Brain (organoid and tissue), 16 donors: ENCODE measurements at places on chromosomes 6 and 20.
A peak's percentile ranks its signal among the peaks of the same experiment; 100 is the strongest.

GRCh38 chr6:155380666-155381332 is 66.5 kb upstream of the TFB1M start:
- DNase-seq, result peak; percentile 33

DNA sequence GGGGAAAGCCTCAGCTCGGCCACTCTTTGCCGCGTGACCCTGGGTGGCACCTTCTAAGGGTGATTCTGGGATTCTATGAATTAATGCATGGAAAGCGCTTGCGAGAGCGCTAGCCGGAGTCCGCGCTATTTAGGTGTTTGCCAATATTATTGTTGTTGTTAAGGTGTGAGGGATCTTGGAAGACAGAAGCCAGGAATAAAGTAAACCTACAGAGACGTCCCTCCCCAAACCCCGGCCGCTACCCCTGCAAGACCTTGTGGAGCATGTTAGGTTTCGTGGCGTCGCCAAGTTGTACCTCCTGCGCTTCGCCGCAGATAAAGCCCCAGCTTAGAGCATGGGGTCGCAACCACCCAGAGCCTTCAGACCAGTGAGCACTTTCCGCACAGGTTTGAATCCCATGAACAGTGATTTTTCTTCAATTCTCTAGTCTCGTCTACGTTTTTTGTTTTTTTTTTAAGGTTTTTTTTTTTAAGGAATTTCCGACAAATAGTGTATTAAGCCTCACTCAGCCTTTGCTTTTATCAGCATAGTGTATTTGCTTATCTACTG is 16.9 kb upstream of the ZSCAN9 start:
- peak; percentile 47 for DNase-seq

DNA sequence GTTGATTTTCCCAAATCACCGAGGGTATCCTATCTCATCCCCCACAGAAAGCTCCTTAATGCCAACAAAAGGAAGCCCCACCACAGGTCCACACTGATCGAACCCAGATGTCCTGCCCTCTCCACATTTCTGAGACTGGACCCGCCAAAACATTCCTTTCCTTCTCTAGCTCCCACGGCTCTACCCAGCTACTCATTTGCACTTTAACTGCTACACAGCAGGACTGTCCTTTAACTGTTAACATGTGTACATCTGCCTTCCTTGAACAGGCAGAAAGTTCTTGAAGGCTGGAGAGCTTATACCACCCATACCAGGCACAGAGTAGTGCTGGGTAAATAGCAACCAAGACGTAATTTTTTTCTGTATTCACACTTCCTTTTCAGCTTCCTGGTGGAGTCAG is 68.6 kb downstream of the TRMT6 start:
- DNase-seq, result no peak

- DNase-seq, result no peak
Measured at GRCh38 chr6:53042112-53042511, 23.1 kb upstream of the FBXO9 start.

DNA sequence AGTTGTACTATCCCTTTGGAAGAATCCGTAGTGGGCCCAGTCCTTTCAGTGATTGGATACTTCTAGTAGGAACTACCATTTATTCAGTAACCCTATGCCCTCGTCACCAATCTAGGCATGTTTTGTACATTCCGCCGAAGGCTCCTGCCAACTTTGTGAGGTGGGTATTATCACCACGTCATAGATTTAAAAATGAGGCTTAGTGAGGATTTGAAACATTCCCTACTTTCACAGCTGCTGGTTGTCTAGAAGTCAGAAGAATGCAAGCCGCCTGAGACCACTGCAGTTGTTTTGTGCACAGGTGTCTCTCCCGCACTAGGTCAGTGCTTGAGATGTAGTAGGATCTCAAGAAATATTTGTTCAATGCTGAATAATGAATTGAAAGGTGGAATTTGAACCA is 32.6 kb downstream of the ENPP1 start:
- no peak for DNase-seq

DNA sequence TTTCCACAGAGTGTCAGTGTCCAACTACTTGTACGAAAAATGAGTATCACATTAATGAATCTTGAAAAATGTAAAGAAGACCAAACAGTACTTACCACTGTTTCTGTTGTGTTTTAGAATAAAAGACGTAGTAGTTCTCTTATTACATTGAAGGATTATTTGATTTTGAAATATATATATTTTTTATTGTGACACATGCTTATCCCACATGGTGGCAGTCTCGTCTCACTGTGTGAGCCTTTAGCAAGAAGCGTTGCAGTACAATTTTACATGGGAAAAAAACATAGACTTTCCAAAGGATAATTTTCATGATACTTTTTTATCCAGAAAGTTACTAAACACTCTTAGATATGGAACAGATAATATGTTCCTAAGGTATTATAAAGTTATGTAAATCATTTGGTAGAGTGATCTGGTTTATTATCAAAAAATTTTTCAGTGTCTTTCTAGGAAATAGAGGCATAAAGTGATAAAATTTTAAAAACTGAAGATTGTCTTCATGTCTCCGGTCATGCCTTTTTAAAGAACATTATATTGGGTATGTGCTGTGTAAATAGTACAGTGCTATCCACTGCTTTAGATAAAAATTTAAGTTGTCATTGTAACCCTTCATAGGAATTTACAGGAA is 117.5 kb upstream of the SAMD5 start:
- peak; percentile 79 for DNase-seq

GRCh38 chr6:143501851-143502250 is 9.7 kb downstream of the FUCA2 start:
- peak; percentile 47 for DNase-seq

- DNase-seq, result no peak
Measured at GRCh38 chr20:57943950-57944349, 234.1 kb upstream of the PMEPA1 start.

DNA sequence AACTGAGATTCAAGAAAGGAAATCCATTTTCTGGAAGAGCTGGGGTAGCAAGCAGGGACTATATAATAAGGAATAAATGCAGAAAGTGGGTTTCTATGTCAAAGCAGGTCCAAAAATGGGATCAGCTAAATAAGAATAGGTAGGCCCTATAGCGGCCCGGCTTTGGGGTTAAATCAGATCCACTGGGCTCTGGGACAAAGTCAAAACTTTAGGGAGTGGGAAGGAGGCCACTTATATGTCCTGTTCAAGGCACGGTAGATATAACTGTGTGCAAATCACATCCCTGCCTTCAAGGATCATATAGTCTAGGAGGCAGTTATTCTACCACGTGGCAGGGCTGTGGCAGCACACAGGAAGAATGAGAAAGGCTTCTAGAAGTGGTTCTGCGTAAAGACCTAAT is 191.4 kb upstream of the CDYL start:
- no peak for DNase-seq

GRCh38 chr6:13678255-13678983 is 33.2 kb downstream of the RANBP9 start:
- no peak for DNase-seq

GRCh38 chr20:1330075-1330830 is 1.3 kb upstream of the SDCBP2 start:
- DNase-seq, result no peak

DNA sequence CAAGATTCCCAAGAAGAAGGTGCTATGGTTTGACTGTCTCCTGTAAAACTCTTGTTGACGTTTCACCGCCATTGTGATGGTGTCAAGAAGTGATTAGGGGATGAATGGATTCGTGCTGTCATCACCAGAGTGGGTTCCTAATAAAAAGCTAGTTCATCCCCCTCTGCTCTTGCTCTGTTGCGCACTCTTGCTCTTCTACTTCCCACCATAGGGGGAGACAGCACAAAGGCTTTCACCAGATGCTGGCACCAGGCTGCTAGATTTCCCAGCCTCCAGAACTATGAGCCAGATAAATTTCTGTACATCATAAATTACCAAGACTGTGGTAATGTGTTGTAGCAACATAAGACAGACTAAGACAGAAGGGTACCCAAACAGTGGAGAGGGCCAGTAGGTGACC is 21.6 kb upstream of the CCDC28A start:
- no peak for DNase-seq

DNA sequence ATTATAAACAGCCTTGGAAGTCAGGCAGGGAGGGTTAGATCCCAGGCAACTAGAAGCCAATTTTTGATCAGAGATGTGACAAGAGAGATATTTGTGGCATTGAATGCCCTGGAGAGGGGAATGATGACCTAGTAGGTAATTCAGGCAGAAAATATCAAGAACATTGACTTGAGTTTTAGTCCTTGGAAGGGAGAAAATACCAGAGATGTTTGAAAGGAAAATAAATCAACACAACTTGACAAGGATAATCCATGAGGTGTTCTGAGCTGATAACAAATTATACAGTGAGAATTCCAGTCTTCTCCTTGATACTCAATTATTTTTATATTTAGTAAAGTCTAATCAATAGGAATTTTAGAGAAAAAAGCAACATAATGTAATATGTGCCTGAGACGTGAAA is 10.6 kb upstream of the MARCKS start:
- DNase-seq, result no peak

DNA sequence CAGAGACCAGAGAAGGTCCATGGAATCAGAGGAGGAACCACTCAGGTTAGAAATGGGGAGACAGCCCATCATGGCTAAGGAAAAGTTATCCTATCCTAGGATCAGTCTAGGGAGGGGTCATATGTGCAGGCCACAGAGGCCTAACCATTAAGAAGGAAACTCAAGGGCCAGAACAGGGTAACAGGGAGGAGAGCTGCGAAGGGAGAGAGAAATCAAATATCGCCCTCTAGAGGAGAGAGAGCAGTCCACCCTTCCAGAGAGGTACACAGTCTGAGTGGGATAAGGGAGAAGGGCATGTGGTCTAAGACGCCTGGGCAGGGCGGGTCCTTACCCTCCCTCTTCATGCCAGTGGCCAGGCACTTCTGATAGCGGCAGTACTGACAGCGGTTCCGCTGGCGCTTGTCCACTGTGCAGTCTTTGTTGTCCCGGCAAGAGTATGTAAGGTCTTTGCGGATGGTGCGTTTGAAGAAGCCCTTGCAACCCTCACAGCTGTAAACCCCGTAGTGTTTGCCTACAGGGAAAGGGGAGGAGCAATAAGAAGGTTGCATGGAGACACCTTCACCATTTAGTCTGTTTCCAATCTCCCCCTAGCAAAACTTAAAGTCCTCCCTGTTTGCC is 2.9 kb downstream of the RXRB start:
- DNase-seq, result no peak

GRCh38 chr6:106072501-106073090 is 13.5 kb upstream of the PRDM1 start:
- DNase-seq, result no peak

DNA sequence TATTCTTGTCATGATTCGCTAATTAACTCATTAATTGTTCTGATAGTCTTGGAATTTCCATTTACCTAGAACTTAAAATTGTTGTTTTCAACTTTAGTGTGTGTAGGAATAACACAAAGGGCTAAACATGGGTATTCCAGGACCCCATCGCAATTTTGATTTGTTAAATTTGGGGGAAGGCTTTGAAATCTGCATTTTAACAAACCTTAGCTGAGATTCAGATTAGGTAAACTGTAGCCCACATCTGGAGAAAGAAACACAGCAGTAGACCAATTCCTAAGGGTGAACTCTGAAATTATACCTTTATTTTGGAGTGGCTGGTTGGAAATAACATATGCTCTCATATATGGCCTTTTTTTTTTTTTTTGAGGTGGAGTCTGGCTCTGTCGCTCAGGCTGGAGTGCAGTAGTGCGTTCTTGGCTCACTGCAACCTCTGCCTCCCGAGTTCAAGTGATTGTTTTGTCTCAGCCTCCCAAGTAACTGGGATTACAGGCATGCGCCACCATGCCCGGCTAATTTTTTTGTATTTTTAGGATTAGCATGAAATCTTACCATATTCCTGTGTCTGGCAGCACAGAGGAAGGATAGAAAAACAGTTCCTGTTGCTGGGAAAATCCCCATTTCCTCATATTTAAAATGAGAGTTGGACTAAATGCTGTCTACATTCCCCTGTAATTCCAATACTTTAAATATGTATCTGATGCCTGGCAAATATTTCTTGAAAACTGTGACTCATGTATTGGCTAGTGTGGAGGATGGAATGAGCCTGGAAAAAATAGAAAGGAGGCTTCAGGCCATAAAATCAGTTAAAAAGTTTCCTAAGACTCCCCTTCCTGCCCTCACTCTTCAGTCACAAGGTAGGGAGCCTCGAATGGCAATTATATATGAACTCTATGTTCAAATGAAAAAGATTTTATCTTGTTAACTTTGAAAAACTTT is 96.7 kb upstream of the FAM184A start:
- no peak for DNase-seq

- DNase-seq, result no peak
Measured at GRCh38 chr6:34976239-34976638, 87.2 kb downstream of the ANKS1A start.

GRCh38 chr6:40755749-40756452 is 168.7 kb upstream of the LRFN2 start:
- no peak for DNase-seq

- DNase-seq, result no peak
Measured at GRCh38 chr6:90397929-90398674, 101.5 kb upstream of the BACH2 start.

DNA sequence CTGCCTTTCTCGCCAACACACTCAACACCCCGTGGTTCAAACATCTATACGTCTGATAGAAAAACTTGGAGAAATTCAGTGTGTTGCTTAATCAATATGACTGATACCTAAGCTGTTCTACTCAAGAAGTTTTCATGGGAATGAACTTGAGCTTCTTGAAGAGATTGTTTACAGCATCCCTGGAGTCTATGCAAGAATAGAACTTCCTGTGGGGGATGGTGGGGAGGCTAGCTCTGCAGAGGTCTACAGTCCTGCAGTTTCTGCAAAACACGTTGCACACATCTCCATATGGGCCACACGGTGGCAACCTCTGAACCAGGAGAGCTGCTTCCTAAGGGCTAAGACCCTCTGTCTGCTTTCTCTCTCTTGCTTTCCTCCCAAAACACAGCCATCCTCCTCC is 32.7 kb upstream of the FANCE start:
- peak; percentile 14 for DNase-seq

- no peak for DNase-seq
Measured at GRCh38 chr6:95288251-95288650, 289.1 kb upstream of the MANEA start.

GRCh38 chr20:17646209-17646960 is 35.7 kb downstream of the RRBP1 start:
- peak; percentile 58 for DNase-seq

- no peak for DNase-seq
Measured at GRCh38 chr6:82959385-82959941, 106.2 kb downstream of the UBE3D start.

GRCh38 chr6:90458353-90459224 is 128.3 kb downstream of the MAP3K7 start:
- no peak for DNase-seq

DNA sequence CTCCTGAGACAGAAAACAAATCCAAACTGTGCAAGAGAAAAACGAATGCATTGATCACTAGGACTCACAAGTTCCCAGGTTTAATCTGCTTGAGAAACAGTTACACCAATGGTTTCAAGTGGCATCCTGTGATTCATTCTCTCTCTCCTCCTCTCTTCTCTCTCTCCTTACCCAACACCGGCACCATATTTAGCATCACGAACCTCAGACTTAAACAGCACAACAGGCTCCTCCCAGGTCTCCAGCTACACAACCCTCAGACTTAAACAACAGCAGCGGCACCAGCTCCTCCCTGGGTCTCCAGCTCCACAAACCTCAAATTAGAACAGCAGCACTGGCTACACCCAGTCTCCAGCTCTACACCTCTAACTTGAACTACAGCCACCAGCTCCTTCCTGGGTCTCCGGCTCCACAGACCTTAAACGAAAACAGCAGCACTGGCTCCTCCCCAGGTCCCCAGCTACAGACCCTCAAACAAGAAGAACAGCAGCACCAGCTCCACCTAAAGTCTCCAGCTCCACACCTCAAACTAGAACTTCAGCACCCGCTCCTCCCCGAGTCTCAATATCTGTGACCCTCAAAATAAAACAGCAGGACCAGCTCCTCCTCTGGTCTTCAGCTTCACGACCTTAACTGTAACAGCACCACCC is 355.9 kb downstream of the PREX1 start:
- DNase-seq, result no peak

- DNase-seq, result no peak
Measured at GRCh38 chr6:162363757-162364156, 363.8 kb downstream of the PRKN start.
